ENCODE measurements at places on chromosomes 16 and 17.

- peak; percentile 40 for DNase-seq
These were observed at the start of gene GSE1 for GRCh38 chr16:85612801-85613603. TSS of gene GSE1 (plus strand) at chr16:85613322. CDS start at chr16:85613392, 70 bp downstream.

DNA sequence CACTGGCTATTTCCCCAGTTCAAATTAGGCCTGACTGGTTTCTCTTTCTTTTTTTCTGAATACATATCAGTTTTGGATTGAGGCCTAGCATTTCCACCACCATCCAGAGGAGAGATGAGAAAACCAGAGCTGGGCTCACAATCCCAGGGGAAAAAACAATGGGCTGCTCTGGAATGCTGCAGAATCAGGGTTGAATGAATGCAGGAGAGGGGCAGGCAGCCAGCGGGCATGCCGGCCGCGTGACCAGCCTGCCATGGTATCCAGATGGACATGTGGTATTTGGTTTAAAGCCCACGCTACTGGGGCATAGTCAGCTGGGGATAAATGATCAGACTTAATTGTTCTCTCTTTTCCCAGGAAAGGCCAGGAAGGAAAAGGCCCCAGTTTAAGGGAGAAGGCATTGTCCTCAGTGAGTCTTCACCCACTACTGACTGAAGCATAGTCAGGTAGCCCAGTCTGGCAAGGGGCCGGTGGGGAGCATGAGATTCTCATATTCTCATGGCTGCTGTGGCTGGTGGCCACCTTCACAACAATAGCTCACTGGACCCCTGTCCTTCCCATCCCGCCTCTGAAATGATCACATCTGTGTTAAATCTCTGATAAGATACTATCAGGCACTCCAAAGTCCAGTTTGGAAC is 38.7 kb upstream of the RHOT1 start:
- DNase-seq = no peak

DNA sequence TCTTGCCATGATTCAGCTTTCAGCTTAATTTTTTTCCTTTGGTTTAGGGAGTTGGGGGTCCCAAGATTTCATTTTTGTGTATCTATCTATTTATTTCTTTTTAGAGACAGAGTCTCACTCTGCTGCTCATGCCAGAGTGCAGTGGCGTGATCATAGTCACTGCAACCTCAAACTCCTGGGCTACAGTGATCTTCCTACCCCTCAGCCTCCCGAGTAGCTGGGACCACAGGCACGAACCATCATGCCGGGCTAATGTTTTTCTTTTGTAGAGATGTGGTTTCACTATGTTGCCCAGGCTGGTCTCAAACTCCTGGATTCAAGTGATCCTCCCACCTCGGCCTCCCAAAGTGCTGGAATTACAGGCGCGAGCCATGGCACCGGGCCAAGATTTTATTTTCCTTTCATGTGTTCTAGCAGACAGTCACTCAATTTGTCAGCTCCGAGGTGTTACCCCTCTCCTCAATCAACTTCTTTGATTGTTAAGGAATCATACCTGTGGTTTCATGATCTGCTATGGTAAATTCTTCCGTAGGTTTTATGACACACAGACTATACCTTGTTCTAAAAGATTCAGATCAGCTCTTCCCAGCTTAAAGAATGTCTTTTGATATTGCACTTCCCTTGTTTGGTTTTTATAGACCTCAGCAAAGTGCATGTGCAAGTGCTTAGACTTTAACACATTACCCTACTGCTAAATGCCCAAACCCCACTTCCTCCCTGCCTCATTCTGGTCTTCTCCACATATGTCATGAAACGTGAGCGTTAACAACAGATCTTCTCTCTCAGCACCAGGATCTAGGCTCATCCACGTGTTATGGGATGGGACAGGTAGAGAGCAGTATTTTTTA is 13.0 kb downstream of the UNC45B start:
- DNase-seq = no peak

- DNase-seq = no peak
These were observed 11.5 kb downstream of the CEP295NL start for GRCh38 chr17:78891406-78892061.

DNA sequence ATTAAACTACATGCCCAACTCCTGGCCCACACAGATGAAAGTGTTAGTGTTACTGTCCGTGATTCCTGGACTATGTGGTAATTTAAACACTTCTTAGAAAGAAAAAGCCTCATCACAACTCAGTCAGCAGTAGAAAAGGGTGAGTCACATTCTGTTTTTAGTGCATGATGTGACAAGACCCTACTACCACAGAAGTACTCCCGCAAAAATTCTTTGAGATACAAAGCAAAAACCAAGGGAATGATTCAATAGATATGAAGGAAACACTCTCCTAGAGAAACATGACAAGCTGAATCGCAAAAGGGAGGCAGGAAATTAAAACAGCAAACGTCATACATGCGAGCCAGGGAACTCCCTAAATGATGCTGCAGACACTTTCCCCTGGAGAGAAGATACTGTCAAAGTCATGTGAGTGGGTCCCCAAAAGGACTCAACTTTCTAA is 14.4 kb downstream of the SNN start:
- no peak for DNase-seq

- DNase-seq = no peak
These were observed 361.8 kb upstream of the CDH5 start for GRCh38 chr16:66004699-66005098.

All from stimulated activated CD8-positive, alpha-beta memory T cell treated with anti-CD3 and anti-CD28 coated beads, Interleukin-12 subunit alpha, Interleukin-12 subunit beta, amount 100 ng/mL, for 4 hours (primary cell).